ENCODE measurements at places on chromosomes 4 and X.

- DNase-seq = peak; percentile 7
These were observed 45.0 kb downstream of the TET2 start for GRCh38 chr4:105191621-105192210.

- no peak for DNase-seq
These were observed 508.8 kb downstream of the ANKRD50 start for GRCh38 chr4:124203613-124204238.

- DNase-seq = no peak
These were observed 537.3 kb upstream of the FTHL17 start for GRCh38 chrX:31609130-31609529.

- no peak for DNase-seq
These were observed 10.0 kb downstream of the BEX3 start for GRCh38 chrX:103386332-103386731.

DNA sequence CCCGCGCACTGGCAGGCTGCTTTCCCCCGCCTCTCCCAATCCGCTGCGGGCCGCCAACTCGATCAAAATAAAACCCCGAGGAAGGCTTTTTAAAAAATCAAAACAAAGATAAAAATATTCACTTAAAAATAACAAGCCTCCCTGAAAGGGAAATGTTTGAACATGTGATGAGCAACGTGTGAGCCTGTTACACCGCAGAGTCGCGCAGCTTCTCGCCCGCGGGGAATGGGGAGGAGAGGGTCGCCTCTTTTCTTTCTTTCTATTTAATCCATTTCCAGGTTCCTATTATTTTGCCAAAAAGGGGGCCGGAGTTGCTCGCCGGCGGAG, 326.0 kb upstream of the F9 start:
- DNase-seq = no peak

- no peak for DNase-seq
These were observed 90.5 kb upstream of the GPRIN3 start for GRCh38 chr4:89398146-89398545.

DNA sequence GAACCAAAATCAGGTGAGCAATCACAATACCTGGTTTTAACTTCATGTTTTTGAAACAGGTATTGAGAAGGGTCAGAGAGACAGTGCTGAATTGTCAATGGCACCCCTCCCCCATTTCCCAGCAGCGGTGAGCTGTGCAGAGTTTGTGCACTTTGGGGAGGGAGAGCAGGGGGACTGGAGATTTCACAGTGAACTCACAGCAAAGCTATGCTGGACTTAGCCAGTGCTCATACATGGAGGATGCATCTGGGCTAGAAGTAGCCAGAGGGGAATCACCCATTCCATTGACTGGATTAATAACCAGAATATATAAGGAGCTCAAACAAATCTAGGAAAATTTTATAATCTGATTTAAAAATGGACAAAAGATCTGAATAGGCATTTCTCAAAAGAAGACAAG, 612.6 kb downstream of the STPG2 start:
- DNase-seq = no peak

GRCh38 chr4:22014222-22014741, 65.7 kb upstream of the KCNIP4 start:
- DNase-seq = no peak

DNA sequence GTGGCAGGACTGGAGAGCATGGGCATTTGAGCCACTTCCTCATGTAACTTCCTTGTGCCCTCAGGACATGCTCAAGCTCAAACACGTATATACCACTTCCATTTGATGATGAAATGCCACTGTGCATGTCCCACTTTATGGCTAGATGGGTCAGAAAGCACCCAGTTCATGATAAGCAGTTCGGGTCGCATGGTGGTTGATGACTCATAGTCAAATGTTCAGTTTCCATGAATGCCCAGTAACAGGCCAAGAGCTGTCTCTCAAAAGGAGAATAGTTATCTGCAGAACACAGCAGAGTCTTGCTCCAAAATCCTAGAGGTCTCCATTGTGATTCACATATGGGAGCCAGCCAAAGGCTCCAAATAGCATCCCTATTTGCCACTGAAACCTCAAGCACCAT, 48.9 kb upstream of the SPIN3 start:
- no peak for DNase-seq

DNA sequence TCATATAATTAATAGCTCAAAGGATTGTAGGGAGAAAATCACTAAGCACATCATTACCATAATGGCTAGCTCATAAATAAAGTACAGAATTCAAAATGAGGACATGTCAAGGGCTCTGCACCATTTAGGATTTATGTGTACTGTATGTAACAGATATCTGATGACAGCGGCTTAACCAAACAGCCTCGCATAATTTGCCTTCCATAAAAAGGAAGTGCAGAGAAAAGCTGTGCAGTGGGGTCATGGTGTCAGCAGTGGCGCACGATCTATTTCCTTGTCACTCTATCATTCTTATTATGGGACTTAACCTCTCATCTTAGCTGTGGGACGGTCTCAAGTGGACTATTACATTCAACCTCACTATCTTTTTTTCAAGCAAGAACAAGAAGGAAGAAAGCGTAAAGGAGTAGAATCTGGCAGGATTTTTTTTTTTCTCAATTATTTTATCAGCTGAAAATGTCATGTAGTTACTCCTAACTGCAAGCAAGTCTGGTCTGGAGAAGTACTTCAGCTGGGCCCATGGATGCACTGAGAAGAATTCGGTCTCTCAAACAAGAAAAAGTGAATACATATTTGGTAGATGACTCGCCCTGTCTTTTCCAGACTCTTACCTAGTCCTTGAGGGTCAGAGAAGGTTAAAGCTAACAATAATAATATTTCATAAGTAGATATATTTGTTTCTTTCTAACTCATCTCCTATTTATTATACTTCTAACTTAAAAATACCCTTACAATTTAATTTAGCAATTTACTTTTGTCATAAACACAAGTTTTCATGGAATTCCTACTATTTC, 94.6 kb downstream of the COX18 start:
- no peak for DNase-seq

- DNase-seq = peak; percentile 66
These were observed 7.1 kb downstream of the CTPS2 start for GRCh38 chrX:16705370-16705769.

DNA sequence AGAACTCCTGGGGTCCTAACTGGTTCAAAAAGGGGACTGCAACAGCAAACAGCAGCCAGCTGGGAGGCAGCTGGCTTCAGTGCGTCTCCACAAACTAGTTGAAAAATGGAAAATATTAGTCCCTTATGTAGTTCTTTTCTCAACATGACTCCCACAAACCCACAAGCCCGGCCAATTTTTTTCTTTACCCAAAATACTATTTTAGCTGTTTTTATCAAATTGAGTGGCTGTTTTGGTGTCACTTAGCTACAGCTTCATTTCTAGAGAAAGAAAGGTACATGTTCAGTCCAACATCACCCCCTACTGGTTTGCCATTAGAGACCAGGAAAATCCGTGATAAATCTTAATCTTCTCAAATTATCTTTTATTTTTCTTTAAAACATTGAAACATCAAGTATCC, 97.2 kb downstream of the GUCY2F start:
- DNase-seq = peak; percentile 26

DNA sequence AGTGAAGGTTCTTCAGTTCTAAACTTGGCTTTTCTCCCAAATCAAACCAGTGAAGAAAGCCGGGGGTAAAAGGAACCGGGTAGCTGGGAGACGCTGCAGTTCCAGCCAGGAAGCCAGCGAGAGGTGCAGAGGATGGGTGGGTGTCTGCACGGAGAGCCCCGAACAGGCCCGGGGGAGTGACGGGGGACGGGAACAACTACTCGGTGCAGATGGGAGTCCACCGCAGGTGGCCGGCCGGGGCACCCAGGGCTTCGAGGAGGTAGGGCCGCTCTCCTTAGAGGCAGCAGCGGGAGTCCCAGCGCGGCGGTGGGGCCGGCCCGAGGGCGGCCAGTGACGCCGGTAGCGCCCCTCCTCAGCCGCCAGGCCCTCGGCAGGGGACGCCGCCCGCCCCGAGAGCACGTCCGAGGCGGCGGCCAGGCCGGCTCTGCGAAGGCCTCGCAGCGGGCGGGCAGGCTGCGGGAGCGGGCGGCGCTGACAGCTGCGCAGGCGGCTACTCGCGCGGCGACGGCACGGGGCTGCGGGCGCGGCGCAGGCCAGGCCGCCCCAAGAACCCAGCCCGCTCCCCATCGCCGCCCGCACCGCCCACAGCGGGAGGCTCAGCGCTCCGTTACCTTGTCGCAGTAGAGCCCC, 449 bp downstream of the FBXL5 start:
- DNase-seq = peak; percentile 60

DNA sequence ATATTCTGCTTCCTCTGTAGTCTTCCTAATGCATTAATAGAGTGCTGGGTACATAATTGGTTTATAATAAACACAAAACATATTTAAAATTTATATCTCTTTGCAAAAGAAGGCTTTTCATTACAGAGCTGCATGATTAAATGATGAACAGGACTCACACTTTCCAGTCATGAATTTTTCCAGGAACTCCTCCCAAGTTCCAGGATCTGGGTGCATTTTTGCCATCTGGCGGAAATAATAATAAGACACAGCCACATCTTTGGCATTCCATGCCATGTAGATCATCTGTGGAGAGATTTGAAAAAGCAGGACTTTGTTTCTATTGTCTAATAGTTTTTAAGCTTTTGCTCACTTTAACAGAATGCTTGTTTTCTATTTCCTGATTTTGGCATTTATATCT, 40.2 kb upstream of the SULT1B1 start:
- DNase-seq = no peak

Measured in NAMALWA (cell line).